Chondrocyte (in vitro differentiated cells): ENCODE measurements at places on chromosomes 11 and 22. TPM values are rescaled to one million over a fixed set of nuclear protein-coding genes. Genes with fewer than 3 reads are reported as not detected.

The ANO3 gene
- total RNA-seq = 0.07 TPM in 1 of 3 replicates, not detected in the others

The ADORA2A gene
- total RNA-seq = 2.3 to 3.6 TPM (median 2.4 TPM) in 3 replicates

The SNU13 gene
- 88.8 to 111 TPM (median 89.5 TPM) in 3 replicates for total RNA-seq

The GRAP2 gene
- total RNA-seq = 0.24 TPM in 1 of 3 replicates, not detected in the others

- DNase-seq = no peak
Measured at GRCh38 chr11:33692013-33692504, 8.6 kb downstream of the C11orf91 start.

GRCh38 chr11:117878939-117879475 is 2.5 kb upstream of the FXYD6 start:
- DNase-seq = no peak

GRCh38 chr11:26632691-26633159 is 60.7 kb upstream of the MUC15 start:
- DNase-seq = no peak

DNA sequence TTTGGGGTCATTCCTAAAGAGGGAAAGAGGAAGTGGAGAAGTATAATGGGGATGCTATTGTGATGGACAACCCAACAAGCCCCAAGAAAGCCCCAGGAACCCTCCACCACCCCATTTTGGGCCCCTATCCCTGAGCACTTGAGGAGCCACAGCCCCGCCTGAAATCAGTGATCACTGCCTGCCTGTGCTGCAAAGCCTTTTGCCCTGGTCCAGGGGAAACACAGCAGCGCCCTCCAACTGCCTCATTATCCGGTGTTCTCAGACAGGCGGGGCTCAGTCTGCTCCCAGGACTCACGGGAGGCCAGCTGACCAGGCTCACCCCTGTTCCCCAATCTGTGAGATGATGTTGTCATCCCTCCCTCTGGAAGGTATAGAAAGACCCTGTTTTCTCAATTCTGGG is 44.7 kb upstream of the TTC12 start:
- DNase-seq = no peak

DNA sequence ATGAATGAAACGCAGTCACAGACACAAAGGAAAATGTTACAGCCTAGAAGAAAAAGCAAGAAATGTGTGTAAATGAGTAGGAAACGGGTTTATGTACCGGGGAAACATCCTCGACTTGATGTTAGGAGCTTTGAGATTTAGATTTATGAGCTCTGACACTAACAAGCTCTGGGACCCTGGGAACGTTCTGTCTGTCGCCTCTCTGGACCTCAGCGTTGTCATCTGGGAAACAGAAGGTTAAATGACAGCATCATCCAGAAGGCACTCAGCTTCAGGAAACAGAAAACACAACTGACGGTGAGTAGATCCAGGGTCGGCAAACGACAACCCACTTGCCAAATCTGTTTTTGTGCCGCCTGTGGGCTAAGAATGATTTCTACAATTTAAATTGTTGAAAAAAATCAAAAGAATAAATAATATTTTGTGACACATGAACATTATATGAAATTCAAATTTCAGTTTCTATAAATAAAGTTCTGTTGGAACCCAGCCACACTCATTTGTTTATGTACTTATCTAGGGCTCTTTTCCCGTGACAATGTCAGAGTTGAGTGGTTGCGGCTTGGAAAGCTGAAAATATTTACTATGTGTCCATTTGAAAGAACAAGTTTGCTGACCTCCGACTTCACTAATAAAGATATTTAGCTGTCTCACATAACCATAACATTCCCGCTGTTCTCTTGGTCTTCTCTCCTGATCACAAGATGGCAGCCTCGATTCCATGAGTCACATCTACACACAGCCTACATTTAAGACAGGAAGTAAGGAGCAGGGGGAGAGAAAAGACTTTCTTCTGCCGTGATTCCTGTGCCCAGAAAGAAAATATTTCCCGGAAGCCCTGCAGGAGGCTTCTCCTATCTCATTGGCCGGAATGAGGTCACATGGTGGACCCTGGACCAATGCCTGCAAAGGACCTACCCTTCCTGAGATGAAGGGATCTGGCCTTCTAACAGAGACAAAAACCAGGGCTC is 47.1 kb upstream of the SYT13 start:
- no peak for DNase-seq

DNA sequence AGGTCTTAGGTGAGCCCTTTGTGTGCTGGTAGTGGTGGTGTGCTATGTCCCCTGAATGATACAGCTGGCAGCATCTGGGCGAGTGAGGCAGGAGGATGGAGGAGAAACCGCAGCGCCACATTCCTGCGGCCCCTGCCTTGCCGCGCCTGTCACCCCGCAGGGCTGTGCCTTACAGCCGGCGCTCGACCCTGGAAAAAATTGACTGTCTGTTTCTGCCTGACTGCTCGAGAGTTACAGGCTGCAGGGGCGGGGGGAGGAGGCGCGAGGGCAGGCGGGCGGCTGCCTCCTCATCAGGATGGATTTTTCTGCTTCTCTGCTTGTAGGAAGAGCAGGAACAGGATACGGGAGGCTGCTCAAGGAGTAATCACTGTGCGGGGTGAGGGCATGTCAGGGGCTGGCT is 443.4 kb downstream of the MIAT start:
- peak; percentile 95 for DNase-seq

GRCh38 chr11:93532281-93532789 is 10.9 kb downstream of the SMCO4 start:
- no peak for DNase-seq

- DNase-seq = no peak
Measured at GRCh38 chr11:27886857-27887256, 186.6 kb upstream of the BDNF start.

DNA sequence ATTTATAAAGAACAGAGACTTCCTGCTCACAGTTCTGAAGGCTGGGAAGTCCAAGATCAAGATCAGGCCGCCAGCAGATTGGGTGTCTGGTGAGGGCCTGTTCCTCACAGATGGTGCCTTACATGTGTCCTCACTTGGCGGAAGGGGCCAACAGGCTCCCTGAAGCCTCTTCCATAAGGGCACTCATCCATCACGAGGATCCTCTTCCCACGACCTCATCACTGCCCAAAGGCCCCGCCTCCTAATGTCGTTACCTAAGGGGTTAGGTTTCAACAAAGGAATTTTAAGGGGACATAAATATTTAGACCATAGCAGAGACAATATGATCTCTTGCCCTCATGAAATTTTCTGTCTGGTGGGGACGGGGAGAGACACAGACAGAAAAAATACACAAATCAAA is 18.6 kb downstream of the TP53AIP1 start:
- no peak for DNase-seq

- DNase-seq = peak; percentile 34
Measured at GRCh38 chr11:69337211-69337721, 43.3 kb downstream of the MYEOV start.

DNA sequence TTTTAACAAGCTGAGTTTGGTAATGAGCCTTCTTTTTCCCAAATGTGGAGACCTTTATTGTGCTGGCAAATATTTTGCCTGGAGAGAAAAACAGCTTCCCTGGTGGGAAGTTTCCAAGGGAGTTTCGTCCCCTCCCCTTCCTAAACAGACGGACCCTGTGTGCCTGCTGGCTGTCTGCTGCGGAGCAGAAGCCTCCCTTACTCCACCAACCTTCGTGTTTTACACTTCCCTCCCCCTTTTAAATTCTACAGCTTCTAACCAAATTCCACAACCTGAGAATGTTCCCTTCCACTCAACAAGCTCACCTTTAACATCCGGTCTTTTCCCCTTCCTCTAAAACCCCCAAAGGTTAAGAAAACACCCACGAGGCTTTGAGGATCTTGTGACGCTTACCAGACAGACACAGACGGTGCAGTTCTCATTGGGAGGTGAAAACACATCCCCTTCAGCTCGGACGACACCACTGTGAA is 17.1 kb downstream of the VWCE start:
- DNase-seq = no peak

DNA sequence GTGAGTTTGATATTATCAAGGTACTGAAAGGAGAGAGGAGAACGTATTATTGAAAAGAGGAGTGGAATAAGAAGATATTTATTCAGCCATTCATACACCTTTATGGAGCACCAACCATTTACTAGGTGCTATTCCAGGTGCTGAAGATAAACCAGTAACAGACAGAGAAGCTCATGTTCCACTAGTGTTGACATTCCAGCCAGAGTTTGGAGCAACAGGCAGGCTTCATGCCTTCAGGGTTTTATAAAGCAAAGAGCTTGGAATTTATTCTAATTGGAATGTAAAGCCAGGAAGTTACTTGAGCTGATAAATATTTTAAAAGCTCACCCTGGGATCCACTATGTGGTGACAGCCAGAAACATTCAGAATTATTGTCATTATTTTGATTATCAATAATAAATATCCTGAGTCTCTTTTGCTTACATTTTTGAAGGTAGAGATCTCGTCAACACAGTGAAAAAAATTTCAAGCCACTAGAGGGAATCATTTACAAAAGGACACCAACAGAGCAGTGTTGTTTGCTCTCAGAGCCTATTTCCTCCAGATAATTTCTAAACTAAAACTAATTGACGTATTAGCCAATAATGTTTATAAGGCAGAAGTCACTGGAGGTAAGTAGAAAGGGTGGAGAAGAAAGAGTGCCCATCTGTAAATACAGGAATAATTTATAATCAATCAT is 172.0 kb downstream of the KCNA4 start:
- no peak for DNase-seq

DNA sequence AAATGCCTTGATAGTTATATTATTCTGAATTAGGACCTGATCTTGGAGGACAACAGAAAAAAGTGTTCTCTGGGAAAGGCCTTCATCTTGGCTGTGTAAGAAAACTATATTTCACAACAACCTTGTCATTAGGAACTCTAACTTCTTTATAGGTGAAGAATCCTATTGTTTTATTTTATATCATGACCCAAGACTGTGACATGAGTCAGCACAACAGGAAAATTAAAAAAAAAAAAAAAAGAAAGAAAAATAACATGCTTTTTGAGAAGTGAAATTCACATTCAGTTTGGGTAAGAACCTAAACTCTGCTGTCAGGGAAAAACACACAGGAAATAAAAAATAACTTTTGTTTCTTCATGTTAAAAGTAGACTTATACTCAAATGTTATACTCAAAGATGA is 11.7 kb upstream of the FOLR2 start:
- no peak for DNase-seq

GRCh38 chr22:43101306-43101705 is 9.2 kb upstream of the BIK start:
- no peak for DNase-seq

GRCh38 chr22:39361496-39361895 is 11.7 kb downstream of the SYNGR1 start:
- DNase-seq = no peak

- no peak for DNase-seq
Measured at GRCh38 chr22:44540756-44541670, 43.0 kb upstream of the RTL6 start.

GRCh38 chr11:66743271-66743968 is 14.4 kb upstream of the SPTBN2 start:
- no peak for DNase-seq

- DNase-seq = no peak
Measured at GRCh38 chr22:48354096-48354495, 1473.6 kb downstream of the BRD1 start.

DNA sequence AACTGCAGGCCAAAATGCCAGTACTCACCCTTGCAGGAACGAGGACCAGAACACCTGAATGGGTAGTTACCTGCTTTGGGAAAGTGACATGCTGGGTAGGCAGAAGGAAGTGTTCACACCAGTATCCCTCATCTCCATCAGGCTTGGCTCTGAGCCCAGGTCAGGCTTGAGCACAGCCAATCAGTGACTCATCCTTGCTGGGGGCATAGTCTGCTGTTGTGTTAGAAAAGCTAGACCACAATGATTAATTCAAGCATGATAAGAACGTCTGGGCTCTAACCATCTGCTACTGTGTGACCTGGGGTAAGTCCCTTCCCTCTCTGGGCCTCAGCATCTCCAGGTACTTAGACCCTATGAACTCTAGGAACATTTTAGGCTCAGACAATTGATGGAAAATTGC is 450.4 kb downstream of the MIAT start:
- no peak for DNase-seq

DNA sequence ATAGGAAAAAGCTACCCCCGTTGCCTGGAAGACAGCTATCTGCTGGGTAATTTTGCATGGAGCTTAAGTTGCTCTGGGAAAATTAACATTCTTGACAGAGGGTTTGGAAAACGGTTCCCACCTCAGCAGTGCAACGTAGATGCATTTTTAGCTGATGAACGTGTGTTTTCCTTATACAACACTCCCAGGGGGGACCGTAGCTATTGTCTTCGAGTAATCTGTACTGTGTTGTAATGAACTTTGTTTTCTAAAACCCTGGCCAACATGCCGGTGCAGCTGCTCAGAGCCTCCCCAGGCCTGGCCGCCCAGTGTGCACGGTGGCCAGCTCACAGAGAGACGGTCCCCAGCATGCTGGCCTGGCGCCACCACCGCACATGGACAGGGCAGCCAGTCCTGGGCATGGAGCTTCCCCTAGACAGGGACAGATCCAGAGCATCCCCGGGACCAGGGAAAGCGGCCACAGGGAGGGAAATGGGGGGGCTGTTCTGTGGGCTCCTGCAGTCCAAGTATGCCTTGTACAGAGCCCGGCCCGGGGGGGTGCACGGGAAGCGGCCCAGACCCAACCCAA is 2.2 kb downstream of the TNNT3 start:
- DNase-seq = peak; percentile 75

GRCh38 chr22:43819421-43819921 is 7.4 kb upstream of the EFCAB6 start:
- DNase-seq = no peak
